ENCODE measurements at places on chromosomes 13 and 19. TPM values are rescaled to one million over a fixed set of nuclear protein-coding genes. Genes with fewer than 3 reads are reported as not detected.

DNA sequence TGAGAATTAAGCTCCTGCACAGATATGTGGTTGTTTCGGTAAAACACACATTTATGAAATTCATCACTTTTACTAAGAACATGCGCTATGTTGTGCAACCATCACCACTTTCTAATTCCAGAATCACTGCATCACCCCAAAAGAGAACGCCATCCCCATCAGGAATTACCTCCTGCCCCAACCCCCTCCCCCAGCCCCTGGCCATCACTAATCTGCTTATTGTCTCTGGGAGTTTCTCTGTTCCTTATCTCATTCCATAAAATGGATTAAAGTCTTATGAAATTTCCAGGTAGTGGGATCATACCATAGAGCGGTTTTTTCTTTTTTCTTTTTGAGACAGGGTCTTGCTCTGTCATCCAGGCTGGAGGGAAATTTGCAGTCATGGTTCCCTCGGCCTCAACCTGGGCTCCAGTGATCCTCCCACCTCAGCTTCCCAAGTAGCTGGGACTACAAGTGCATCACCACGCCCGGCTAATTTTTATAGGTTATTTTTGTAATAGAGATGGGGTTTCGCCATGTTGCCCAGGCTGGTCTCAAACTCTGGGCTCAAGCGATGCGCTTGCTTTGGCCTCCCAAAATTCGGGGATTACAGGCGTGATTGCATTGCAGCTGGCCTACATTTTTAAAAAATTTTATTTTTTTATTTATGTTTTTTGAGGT lies 3.5 kb downstream of the ZSCAN5B start:
- DNase-seq: no peak
- no peaks in the 10 kb centered on the region for H3K27me3 ChIP-seq
- no peaks in the 10 kb centered on the region for H3K36me3 ChIP-seq
- H3K27ac ChIP-seq: no peak overlapping the region
- no peak overlapping the region for H3K4me3 ChIP-seq

OR7C1 gene
- total RNA-seq: not detected

DNA sequence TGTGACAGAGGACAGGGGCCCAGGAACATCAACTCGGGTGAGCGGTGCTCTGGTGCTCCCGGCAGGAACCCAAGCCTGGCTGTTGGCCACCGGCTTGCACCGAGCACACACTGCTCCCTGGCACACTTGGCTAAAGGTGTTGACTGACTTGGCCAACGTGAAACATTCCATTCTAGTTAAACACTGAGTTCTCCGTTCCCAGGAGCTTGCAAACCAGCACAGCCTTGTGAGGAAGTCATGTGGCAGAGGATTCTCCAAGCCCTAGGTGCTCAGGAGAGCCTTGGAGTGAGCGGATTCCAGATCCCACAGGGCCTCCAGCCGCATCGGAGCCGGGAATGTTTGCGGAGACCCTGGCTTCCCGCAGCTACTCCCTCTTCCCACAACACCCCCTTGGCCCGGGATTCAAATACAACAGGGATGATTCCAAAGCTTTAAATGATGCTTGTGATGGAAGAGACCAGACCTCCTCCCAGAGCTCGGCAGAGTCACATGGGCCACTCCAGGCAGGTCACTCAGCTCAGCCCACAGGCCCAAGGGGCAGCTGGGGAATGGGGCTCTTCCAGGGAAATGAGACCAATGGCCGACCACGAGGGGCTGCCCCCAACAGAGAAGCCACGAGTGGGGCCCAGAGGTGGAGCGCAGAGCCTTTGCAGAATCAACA lies 2.9 kb downstream of the C13orf46 start:
- H3K27ac ChIP-seq: no peak overlapping the region
- DNase-seq: no peak
- no peak overlapping the region for H3K4me3 ChIP-seq
- no peaks in the 10 kb centered on the region for H3K4me1 ChIP-seq
- H3K27me3 ChIP-seq: no peaks in the 10 kb centered on the region
- H3K36me3 ChIP-seq: no peaks in the 10 kb centered on the region

DNA sequence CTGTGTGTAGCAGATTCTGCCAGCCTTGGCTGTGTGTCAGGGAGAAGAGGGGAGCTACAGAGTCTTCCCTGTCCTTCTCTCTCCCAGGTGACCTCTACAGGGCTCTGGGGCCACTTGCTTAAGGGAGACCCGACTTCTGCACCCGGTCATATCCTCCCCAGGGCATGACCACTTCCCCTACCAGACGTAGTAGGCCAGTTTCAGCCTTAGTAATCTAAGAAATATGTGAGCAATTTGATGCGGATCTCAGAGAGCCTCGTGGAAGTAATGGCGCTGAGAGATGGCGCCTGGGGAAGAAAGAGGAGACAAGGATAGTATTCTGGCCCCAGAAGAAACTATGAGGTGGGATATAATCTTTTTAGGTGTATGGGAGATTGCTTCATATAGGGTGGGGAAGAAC lies 41.9 kb downstream of the NFIX start:
- H3K4me1 ChIP-seq: no peaks in the 10 kb centered on the region
- no peaks in the 10 kb centered on the region for H3K27me3 ChIP-seq
- no peak for DNase-seq
- H3K4me3 ChIP-seq: no peak overlapping the region
- H3K27ac ChIP-seq: no peak overlapping the region

- peak within 1 kb of the TSS; percentile 68 for H3K27ac ChIP-seq
- H3K4me1 ChIP-seq: no peaks in the 10 kb centered on the region
- H3K27me3 ChIP-seq: no peaks in the 10 kb centered on the region
- no peaks in the 10 kb centered on the region for H3K36me3 ChIP-seq
Measured at GRCh38 chr19:23914402-23915286, at the start of gene ZNF726. Gene ZNF726, plus strand, starts transcription at chr19:23914886. Its CDS starts 109 bp downstream, at chr19:23914995.

ZDHHC20 gene
- total RNA-seq: 73.1 TPM

DNA sequence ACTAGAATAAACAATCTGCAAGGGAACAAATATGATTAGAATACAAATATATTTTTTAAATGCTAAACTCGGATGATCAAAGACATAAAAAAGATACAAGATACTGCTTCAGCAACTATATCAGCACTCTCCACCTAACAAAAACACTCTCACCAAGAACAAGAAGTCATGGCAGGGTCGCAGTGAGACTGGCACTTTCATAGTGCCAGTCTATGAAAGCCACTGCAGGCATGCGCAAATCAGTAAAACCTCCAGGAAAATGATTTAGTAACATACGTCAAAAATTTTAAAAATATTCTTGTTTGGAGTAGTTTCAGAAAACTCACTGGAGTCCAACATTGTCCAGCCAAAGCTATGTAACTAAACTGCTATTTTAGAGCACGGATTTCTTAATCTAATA lies 295.9 kb downstream of the DIAPH3 start:
- H3K4me1 ChIP-seq: no peaks in the 10 kb centered on the region
- H3K27ac ChIP-seq: no peak overlapping the region
- H3K36me3 ChIP-seq: no peaks in the 10 kb centered on the region
- H3K27me3 ChIP-seq: no peaks in the 10 kb centered on the region
- DNase-seq: no peak

SMIM7 gene
- 56.9 TPM for total RNA-seq

DNA sequence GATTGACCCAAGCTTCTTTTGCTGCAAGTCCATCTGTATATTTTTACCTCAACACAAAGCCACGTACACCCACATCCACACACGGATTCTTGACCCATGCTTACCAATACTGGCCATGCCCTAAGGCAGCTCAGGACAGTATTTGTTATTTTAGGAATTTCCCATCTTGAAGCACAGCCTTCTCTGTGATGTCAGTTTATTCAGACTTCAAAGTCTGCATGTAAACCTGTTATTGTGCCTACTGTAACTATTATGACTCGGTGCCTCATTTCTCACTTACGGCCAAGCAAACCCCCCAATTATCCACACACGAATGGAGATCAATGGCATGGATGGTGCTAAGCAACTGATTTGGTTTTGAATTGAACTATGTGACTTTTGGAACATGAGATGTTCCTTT lies 17.5 kb downstream of the CLDN10 start:
- no peak overlapping the region for H3K27ac ChIP-seq
- no peaks in the 10 kb centered on the region for H3K36me3 ChIP-seq
- no peaks in the 10 kb centered on the region for H3K4me1 ChIP-seq
- no peak for DNase-seq

ZNF283 gene
- total RNA-seq: 7.7 TPM

- no peak overlapping the region for H3K4me3 ChIP-seq
- no peaks in the 10 kb centered on the region for H3K27me3 ChIP-seq
- no peak overlapping the region for H3K27ac ChIP-seq
- DNase-seq: no peak
- H3K36me3 ChIP-seq: no peaks in the 10 kb centered on the region
- peaks cover 5% of the 10 kb centered on the region for H3K4me1 ChIP-seq
Measured at GRCh38 chr13:40132249-40132648, 476.8 kb downstream of the COG6 start.

DNA sequence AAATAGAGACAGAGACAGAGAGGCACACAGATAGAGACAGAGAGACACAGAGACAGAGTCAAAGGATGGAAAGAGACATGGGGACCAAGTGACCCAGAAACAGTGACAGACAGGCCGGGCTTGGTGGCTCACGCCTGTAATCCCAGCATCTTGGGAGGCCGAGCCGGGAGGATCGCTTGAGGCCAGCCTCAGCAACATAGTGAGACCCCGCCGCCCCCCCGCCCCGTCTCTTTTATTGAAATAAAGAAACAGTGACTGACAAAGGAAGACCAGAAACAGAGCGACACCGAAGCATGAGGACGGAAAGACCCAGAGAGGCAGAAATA lies 848 bp upstream of the NECTIN2 start:
- H3K4me1 ChIP-seq: peaks cover 19% of the 10 kb centered on the region
- no peaks in the 10 kb centered on the region for H3K36me3 ChIP-seq
- no peak for DNase-seq
- H3K27me3 ChIP-seq: no peaks in the 10 kb centered on the region
- H3K4me3 ChIP-seq: peak overlapping the region; percentile 57

- H3K4me1 ChIP-seq: no peaks in the 10 kb centered on the region
- no peaks in the 10 kb centered on the region for H3K27me3 ChIP-seq
- DNase-seq: no peak
- H3K36me3 ChIP-seq: no peaks in the 10 kb centered on the region
- no peak overlapping the region for H3K27ac ChIP-seq
Measured at GRCh38 chr13:45773236-45773635, 71.1 kb downstream of the CBY2 start.

DNA sequence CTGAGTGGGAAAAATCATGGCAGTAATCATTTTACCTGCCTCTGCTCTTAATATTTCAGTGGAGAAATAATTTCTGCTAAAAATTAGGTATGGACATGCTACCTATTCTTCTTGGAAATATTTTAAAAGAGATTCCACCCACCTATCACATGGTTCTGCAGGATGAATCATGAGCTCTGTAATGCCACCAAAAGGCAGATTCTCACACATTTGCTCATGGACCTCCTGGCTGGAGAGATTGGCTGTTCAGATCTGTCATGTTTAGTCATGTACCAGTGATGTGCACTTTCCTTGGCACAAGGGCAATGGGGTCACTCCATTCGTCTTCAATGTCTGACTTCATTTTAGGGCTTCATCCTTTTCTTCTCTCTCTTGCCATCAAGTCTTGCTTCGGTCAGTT lies 101.8 kb upstream of the MBNL2 start:
- DNase-seq: no peak
- H3K27ac ChIP-seq: no peak overlapping the region
- no peaks in the 10 kb centered on the region for H3K4me1 ChIP-seq
- no peaks in the 10 kb centered on the region for H3K36me3 ChIP-seq
- H3K4me3 ChIP-seq: no peak overlapping the region
- no peaks in the 10 kb centered on the region for H3K27me3 ChIP-seq

DNA sequence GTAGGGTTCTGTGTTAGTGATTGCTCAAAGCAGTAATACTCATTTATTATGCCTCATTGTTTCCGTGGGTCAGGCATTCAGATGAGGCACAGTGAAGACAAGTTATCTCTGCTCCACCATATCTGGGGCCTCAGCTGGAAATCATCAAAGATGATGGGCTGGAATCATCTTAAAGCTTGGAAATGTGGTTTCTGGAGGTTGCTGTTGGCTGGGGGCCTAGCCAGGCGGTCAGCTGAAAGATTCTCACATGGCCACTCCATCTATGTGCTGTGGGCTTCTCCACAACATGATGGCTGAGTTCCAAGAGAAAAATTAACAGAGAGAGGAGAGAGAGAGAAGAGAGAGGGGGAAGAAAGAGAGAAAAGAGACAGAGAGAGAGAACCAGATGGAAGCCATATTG lies 75.5 kb downstream of the OLFM4 start:
- no peak overlapping the region for H3K27ac ChIP-seq
- H3K4me1 ChIP-seq: no peaks in the 10 kb centered on the region

- H3K36me3 ChIP-seq: no peaks in the 10 kb centered on the region
- H3K27ac ChIP-seq: no peak overlapping the region
- H3K27me3 ChIP-seq: no peaks in the 10 kb centered on the region
- H3K4me3 ChIP-seq: no peak overlapping the region
Measured at GRCh38 chr13:101697745-101698144, 245.3 kb downstream of the ITGBL1 start.

NR2F6 gene
- 7.1 TPM for total RNA-seq

DNA sequence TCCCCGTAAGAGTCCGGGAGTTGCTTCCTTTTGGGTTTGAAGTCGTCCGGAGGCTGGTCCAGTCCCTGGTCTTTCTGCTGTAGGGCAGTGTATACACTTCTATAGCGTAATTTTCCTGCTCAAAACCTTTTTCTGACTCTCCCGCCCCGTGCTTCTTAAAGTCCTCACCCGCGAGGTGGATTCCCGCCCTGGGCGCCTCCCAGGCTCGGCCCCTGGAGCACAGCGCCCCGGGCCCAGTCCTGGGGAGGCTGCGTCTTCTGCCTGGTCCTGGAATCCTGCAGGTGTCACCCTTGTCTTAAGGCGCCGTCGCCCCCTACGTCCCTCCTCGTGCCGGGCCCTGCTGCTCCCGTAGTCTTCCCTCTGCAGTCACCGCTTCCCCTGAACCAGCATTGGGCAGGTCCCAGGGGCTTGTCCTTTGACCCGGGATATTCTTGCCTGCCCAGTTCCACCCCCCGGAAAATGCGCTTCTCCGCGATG lies 34.4 kb upstream of the ZNF808 start:
- H3K4me1 ChIP-seq: no peaks in the 10 kb centered on the region
- H3K4me3 ChIP-seq: no peak overlapping the region
- no peak overlapping the region for H3K27ac ChIP-seq
- DNase-seq: no peak

KLK7 gene
- total RNA-seq: not detected

DNA sequence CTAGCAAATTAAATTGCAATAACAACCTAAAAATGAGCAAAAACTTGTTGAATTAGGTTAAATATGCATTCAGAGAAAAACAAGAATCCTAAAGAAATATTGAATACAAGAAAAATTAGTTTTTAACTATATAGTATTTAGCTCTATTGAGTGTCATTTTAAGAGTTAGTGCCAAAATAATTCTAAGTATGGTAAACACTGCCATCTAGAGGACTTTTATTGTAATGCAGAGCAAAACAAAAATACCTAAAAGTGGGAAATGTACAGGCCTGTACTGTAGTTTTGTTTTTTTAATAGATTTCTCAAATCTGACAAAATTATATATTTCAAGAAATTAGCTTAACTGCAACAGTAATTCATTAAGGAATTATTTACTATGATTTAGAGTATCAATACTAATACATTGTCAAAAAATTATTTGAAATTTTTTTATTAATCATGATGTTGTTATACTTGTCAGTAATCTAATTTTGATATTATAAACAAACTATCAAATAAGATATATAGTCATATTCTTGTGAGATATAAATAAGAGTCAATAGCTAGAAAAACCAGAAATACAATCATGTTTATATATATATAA lies 8.2 kb upstream of the PCDH9 start:
- H3K36me3 ChIP-seq: no peaks in the 10 kb centered on the region
- no peaks in the 10 kb centered on the region for H3K4me1 ChIP-seq
- peak; percentile 36 for DNase-seq
- no peak overlapping the region for H3K27ac ChIP-seq

GRCh38 chr13:114148521-114148855 lies 16.1 kb upstream of the RASA3 start:
- peak overlapping the region; percentile 92 for H3K27ac ChIP-seq
- no peaks in the 10 kb centered on the region for H3K27me3 ChIP-seq
- H3K4me1 ChIP-seq: peaks cover 82% of the 10 kb centered on the region
- no peak overlapping the region for H3K4me3 ChIP-seq
